Spleen (tissue), 13 donors: ENCODE measurements at places on chromosomes 16 and 17. TPM values are rescaled to one million over a fixed set of nuclear protein-coding genes. Genes with fewer than 3 reads are reported as not detected.

GRCh38 chr16:57949013-57949412, 21.9 kb downstream of the CNGB1 start:
- no peak for DNase-seq

GRCh38 chr17:74351552-74352210, 10.0 kb downstream of the BTBD17 start:
- DNase-seq = no peak

GRCh38 chr16:89446136-89446974, 44.0 kb downstream of the ANKRD11 start:
- no peak for DNase-seq

DNA sequence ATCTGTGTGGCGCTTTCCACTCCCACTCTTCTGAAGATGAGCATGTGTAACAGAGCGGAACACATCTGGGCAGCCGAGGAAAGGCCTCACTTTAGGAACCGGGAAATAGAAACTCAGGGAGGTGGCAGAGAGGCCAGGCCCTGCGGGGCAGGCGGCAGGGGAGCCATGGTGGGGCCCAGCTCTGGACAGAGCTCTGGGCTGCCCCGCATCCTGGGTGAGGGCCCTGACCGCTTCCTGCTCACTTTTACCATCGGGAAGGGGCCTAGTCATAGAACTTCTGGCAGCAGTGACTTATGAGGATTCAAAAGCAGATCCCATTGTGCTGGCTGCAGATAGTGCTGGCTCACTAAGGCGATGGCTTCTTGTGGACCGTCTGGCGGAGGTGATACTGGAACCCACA, 22.6 kb downstream of the COX4I1 start:
- DNase-seq = no peak

DNA sequence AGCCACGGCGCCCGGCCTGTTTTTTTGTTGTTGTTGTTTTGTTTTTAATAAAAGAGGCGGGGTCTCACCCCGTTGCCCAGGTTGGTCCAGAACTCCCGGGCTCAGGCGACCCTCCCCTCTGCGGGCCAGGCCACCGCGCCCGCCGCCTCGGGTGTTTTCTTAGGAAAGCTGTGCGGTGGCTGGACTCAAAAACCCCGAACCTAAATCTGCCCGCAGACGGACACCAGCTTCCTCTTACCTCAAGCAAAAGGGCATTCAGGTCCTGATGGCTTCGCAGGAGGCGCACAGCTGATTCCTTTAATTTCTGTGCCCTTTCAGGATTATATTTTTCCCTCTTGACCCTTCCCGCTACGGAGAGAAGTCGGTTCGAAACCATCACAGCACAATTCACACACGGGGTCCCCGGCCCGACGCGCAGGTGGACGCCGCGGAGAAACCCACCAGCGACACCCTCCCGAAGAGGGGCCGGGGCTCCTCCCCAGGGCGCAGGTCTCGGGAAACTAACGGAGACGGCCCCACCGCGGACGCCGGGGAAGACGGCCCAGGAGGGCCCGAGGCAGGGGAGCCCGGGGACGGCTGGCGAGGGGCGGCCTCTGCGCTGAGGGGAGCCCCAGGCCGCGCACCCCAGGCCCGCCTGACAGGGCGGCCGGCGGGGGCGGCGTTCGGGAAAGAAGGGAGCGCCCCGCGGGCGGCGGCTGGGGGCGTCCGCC, 653 bp downstream of the FANCA start:
- no peak for DNase-seq

DNA sequence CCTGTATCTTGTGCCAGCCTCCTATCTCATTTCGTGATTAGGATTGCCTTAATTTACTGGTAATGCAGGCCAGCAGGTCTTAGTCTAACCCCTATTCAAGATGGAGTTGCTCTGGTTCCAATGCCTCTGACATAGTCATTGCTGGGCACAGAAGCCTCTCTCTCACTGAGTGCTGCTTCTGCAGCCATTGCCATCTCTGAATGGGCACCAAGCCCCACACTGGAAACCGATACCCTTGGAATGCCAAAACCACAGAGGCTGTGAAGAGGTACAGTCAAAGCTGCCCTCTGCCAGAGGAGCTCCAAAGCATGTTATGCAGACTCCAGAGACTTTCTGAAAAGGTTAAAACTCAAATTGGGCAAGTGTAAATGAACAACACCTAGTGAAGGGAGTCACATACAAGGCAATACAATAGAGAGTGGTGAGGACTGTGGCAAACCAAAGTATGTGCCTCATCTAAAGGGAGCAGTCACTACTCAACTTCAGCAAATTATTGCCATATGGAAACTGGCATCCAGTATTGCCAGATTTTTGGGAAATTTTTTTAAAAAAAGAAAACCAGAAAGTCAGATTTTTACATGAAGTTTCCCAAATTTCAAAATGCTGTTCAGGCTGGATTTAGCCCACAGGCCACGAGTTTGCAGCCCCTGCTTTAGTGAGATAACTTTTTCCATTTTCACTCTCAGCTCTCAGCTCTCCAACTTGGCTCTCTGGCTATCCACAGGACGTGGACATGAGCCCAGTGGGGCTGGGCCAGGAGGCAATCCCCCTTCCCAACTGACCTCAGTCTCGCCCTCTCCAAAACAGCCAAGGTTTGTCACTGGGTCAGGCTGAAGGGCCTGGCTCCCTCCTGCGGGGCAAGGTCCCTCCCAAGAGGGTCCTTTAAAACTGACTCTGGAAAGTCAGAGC, 2.1 kb upstream of the MMP2 start:
- DNase-seq = no peak

DNA sequence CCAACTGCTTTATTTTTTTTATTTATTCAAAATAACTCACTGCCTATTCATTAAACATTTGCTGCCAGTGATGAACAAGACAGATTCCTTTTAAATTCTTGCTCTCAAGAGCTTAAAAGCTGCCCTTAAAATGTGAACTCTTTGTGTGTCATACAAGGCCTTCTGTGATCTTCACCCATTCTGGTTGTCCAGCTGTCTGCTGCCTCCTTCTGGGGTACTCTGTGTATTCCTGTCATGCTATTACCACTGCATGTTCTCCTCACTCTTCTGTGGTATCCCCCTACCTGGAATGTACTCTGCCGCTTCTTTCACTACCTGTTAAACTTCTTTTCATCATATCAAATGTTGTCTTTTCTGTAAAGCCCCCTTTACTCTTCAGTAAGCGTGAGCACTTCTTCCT, 165.8 kb downstream of the CHD9 start:
- DNase-seq = no peak

DNA sequence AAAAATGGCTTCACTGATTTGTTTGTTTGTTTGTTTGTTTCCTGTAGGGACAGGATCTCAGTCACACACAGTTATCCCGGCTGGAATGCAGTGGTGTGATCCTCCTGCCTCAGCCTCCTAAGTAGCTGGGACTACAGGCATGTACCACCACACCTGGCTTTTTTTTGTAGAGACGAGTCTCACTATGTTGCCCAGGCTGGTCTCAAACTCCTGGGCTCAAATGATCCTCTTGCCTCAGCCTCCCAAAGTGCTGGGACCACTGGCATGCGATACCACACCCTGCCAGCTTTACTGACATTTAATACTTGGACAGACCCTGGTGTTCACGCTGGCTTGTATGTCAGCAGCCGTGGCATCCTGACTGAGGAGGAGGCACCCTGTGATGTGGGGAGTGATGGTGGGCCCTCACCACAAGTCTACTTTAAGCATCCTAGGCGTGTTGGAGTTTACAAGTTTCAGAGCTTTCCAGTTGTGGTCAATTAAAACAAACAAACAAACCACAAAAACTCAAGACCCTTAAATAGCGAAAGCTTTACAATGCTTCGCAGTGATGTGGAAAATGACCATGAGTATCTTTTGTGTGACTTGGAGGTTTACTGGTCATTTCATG, 5.1 kb downstream of the ABCA3 start:
- no peak for DNase-seq

GRCh38 chr17:73201215-73202069, 8.6 kb downstream of the COG1 start:
- DNase-seq = no peak

GRCh38 chr16:79918916-79919315, 318.4 kb upstream of the MAF start:
- DNase-seq = no peak

DNA sequence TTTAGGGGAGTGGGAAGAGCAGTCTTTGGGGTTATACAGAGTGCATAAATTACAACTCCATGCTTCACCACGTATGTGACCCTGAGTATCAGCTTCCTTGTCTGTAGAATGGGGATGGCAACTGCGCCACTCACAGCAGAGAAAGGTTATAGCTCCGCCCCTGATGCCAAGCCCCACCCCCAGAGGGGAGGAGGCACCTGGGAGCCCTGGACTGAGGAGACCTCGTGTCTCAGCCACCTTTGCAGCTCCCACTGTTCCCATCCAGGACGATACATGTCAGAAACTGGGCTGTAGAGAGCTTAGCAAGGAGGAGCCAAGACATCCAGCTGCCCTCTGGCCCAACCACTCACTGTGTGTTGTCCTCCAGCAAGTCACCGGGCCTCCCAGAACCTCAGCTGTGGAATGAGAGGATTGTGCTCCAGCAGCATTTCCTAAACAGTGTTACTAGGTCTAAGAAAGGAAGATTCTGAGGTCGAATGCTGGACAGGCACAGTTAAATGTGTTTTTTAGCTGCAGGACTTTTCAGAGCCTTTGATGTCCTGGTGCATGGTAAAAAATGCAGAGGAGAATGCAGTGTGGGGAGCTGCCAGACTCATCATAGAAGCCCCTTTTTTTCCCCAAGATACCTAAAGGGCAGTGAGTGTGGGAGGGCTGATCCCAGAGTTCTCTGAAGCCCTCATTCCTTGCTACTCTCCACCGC, 49.4 kb downstream of the BEAN1 start:
- peak; percentile 82 for DNase-seq

- DNase-seq = no peak
Observed at GRCh38 chr17:8542599-8543502, 87.7 kb downstream of the MYH10 start.

GRCh38 chr17:81252326-81252986, 13.3 kb downstream of the NDUFAF8 start:
- no peak for DNase-seq

DNA sequence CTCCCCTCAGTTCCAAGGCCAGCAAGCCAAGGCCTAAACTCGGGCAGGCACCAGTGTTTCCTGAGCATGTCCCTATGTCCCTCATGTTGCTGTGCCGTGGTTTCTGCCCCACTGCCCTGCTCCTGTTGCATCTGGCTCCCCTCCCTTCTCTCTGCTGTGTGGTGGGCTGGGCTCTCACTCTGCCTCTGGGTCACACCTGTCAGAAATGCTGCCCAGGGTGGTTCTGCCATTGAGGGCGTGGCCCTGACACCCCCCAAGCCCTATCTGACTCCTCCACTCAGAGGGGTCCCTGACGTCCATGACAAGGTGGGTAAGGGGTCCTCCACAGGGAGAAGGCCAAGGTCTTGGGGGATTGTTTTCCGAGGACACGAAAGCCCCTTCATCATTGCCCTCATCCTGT, 9.2 kb upstream of the ITGA3 start:
- no peak for DNase-seq

DNA sequence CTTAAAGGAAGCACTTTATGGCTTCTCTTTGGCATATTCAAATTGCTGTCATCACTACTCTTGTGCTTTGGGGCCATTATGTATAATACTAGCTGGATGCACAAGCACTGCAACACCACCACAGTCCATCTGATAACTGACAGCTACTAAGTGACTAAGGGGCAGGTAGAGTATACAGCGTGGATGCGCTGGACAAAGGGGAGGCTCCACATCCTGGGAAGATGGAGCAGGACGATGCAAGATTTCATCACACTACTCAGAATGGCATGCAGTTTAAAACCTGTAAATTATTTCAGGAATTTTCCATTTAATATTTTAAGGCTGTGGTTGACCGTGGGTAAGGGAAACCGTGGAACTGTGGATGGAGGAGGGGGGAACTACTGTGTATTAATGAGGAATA, 25.0 kb downstream of the MPRIP start:
- peak; percentile 8 for DNase-seq

- DNase-seq = no peak
Observed at GRCh38 chr16:86914876-86915717, 336.7 kb downstream of the FOXL1 start.

- DNase-seq = peak; percentile 46
Observed at GRCh38 chr17:66805567-66805966, 29.4 kb upstream of the CACNG5 start.

DNA sequence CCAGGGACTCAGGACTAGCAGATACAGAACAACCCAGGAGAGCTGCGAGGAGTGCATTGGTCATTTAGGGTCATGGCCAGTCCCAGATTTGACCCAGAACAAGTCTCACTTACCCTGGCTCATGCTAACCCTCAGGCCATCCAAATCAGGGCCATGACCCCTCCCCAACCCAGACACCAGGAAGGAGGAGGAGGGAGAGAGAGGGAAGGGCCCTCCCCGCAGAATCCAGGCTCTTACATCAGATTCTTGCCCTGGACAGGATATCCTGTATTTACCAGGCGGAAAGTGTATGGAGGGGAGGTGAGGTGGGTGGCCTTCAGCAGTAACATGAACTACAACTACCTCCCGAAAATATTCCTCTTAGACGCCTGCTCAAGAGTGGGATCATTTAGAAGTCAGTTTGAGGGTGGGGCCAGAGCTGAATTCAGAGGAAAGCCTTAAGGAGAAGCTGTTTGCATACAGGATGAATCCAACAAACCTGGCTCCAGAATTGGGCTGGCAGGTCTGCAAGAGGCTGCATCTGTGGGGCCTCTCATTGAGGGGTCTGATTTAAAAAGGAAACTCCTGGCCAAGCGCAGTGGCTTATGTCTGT, 2.1 kb downstream of the VAT1 start:
- no peak for DNase-seq

GRCh38 chr17:35540589-35541404, 3.3 kb upstream of the SLFN12L start:
- peak; percentile 89 for DNase-seq

DNA sequence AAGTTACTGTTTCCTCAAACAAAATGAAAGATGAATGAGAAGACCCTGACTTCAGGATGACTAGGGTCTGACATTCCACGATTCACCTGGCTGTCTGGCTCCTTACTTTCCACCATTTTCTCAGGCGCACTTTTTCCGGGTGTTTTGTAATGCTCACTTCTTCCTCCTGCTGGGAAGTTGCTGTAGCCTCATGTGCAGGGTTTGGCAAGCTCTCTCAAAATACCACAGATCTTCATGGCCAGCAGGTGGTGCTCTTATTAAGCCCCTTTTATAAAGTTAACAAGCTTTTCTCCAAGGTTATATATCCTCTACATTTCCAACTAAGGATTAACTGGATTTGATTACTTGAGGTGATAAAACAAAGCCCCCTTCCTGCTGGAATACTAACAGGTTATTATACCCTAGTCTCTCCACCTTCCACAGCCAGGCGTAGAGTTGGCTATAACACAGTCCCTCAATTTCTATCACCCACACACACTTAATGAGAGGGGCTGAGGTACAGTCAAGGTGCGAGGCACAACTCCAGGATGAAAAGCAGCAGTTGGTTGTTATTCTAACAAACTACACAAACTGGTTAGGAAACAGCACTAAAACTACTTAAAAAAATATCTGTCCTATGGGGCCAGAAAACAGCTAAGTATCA, 45.4 kb downstream of the STH start:
- no peak for DNase-seq

- DNase-seq = no peak
Observed at GRCh38 chr17:5468075-5468473, 708 bp downstream of the DHX33 start.

GRCh38 chr16:87847785-87848675, 21.3 kb downstream of the SLC7A5 start:
- DNase-seq = no peak

Gene NPIPB13
- 5.5 TPM for total RNA-seq

Gene ZDHHC1
- 9.5 TPM for total RNA-seq

Gene RPH3AL
- total RNA-seq = 58.6 TPM

Gene GAS2L2
- not detected for total RNA-seq

Gene DNAI2
- total RNA-seq = 0.67 TPM

Gene PRR35
- total RNA-seq = not detected

Gene PDILT
- not detected for total RNA-seq

Gene AIPL1
- 0.28 TPM for total RNA-seq

Gene P2RX1
- total RNA-seq = 26.3 TPM

Gene CCL8
- total RNA-seq = not detected

Gene PPP1R1B
- not detected for total RNA-seq
